EL (cell line): ENCODE measurements at places on chromosomes 16 and 17.

- DNase-seq: no peak
These were observed 37.9 kb downstream of the ATP2C2 start for GRCh38 chr16:84406006-84406963.

GRCh38 chr17:82388223-82388921 is 16.8 kb downstream of the UTS2R start:
- no peak for DNase-seq

- no peak for DNase-seq
These were observed 21.1 kb downstream of the ARHGAP27 start for GRCh38 chr17:45411348-45412105.

DNA sequence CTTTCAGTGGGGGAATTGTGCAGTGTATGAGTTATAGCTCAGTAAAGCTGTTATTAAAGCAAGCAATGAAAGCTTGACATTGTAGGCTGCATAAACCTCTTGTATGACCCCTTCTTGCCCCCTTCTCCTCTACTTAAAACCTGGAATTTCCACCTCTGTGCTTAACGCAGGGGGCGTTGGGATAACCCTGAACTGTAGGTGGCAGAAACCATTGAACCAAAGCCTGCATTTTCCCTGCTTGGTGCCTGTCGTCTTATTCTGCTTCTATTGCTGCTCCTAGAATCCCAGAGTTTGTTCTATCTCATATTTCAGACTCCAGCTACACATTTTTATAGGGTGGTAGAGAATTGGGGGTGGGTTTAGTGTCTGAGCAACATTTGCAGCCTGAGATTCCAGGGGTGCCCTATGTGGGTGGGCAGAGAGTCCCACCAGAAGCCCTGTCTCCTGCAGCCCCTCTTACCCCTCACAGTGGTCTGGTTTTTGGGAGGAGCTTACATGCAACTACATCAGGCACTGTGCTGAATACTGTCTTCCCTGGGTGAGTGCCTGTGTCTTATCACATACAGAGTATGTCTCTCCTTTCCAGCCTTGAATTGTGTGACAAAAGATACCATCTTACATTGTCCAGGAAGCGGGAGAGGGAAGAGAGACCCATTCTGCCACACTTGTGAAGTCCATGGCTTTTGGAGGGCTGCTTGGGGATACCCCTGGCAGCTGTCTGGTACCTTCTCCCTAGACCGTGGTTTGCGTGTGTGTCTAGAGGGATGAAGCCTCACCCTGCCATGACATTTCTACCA is 407.7 kb upstream of the EEF2KMT start:
- no peak for DNase-seq

DNA sequence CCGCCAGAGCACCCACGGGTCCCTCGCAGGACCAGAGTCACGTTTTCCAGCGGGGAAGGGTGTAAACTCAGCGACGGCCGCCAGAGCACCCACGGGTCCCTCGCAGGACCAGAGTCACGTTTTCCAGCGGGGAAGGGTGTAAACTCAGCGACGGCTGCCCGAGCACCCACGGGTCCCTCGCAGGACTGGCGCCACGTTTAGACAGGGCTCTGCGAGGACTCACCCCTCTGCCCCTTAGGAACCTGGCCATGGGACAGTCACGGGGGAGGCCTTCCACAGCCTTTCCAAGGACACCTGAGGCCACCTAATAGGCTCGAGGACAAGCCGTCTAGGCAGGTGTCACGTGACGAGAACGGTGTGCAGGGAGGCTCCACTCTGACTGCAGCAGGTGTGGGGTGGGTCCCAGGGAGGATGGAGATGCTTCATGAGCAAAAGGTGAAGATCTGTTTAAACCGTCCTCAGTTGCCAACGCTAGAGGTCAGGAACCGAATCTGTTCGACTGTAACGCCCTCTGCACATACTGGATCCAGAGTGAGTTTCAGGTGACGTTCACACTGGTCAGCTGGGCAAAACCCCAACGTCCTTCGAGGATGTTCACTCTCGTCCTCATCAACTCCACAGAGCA is 48.0 kb upstream of the METRNL start:
- DNase-seq: no peak

GRCh38 chr16:66251476-66252160 is 114.9 kb upstream of the CDH5 start:
- no peak for DNase-seq

DNA sequence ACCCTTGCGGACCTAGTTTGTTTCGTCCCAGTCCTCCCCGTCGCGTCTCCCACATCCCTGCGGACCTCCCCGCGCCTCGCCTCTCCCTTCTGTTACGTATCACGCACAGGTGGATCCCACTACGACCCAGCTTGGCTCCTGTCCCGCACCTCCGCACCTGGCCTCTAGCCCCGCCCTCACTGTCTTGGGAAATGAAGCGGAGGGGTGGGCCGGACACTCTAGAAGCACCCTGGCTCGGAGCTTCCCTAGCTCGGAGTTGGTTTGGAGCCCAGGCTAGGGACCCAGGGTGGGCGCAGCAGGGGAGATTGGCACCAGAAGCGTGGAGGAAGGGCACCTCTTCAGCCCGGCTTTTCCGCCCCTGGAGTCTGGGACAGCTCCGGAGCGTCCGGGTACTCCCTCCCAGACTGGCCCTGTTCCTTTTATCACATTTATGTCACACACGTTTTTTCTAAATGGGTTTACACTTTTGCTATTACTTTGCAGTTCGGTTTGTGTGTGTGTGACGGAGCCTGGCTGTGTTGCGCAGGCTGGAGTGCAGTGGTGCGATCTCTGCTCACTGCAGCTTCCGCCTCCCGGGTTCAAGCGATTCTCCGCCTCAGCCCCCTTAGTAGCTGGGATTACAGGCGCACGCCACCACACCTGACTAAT is 1.4 kb upstream of the CEMP1 start:
- peak; percentile 45 for DNase-seq

- no peak for DNase-seq
These were observed 116.0 kb downstream of the CYLD start for GRCh38 chr16:50857881-50858280.

GRCh38 chr17:68133346-68134045 is 98.0 kb downstream of the KPNA2 start:
- DNase-seq: no peak

GRCh38 chr17:63429766-63430165 is 16.3 kb downstream of the CYB561 start:
- DNase-seq: no peak

- no peak for DNase-seq
These were observed 7.7 kb upstream of the ARHGAP23 start for GRCh38 chr17:38420518-38420917.

GRCh38 chr16:17591655-17592405 is 121.1 kb upstream of the XYLT1 start:
- DNase-seq: peak; percentile 8

DNA sequence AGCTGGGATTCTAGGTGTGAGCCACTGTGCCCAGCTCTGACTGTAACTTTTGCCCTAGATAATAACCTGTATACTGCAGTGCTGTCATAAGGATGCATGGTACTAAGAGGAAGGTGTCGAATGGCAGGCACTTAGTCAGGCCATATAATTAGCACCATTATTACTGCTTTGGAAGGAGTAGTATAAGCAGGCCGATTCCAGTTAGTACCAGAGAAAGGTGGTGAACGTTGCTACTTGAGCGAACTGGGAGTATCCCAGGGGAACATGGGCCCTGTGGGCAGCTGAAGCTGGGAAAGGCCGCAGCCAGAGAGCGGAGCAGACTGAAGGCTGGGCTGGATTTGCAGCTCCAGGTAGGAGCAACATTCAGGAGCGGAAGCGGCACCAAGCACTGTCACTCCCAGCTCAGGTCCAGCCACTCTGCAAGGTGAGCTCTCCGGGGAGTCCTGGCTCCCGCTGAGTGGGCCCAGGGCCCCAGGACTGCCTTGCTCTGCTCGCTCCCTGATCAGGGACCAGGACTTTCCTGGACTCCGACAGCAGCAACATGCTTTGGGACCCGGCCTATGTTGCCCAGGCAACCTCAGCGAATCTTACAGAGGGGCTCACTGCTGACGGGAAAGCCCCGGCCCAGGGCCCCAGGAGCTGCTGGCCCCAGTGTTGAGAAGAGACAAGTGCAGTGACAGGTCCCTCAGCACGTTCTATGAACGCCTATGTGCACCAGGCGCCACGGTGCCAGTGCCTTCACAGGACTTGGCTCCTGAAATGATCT is 28.6 kb downstream of the C16orf74 start:
- no peak for DNase-seq

GRCh38 chr16:65059406-65059980 is 62.4 kb downstream of the CDH11 start:
- no peak for DNase-seq

GRCh38 chr16:23836404-23837311 is 875 bp downstream of the PRKCB start:
- DNase-seq: no peak

GRCh38 chr16:1678500-1679098 is 520 bp downstream of the JPT2 start:
- peak; percentile 50 for DNase-seq

DNA sequence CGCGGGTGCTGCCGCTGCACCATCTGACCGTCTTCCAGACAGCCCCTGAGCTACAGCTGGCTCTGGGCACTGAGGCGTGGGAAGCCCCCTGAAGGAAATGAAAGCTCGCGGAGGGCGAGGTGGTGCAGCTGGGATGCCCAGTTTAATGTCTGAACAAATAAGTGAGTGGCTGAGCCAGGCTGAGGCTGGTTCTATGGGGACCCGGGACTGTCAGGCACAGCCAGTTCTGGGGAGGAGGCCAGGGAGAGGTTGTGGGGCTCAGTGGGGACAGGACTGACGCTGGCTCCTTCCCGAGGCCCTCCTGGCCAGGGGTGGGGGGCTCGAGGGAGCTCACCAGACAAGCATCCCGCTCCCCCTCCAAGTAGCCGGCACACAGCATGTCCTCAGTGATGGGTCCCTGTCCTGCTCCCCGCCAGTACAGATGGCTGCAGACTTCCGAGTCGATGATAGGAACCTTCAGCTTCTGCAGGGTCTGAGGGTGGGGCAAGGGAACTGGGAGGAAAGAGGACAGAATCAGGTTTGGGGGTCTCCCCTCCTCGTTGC is 4.4 kb downstream of the PRSS22 start:
- DNase-seq: no peak

DNA sequence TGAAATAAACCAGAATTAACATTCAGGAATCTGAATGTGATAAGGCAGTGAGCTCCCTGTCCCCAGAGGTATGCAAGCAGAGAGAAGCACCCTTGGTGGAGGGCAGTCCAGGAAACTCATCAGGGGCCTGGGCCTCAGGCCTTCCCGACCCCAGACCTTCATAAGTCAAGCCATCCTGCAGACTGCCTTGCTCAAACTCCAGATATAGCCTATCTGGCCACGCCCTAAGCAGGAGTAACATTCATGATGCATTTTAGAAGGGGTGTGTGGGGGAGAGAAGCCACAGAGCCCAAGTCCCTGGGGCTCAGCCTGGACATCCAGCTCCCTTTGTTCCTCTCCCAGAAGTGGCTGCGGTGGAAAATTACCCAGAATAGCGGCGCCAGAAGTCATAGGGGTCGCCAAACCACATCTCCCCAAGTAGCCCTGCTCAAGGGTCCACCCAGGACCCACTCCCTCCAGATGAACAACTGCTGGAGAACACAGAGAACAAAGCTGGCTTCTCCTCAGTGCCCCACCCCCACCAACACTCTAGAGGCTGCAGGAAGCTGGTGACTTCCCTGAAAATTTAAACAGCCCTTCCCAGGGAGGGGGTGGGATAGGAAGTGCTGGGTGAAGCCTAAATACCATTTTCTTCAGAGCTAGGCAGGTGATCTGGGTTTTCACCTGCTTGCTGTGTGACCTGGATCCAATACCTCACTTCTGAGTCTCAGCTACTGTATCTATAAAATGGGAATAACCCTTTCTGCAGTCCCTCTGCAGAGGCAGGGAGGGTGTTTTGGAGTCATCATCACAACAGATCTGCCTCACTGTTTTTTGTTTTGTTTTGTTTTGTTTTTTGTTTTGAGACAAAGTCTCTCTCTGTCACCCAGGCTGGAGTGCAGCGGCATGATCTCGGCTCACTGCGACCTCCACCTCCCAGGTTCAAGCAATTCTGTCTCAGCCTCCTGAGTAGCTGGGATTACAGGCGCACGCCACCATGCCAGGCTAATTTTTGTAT is 1.5 kb upstream of the SREBF1 start:
- peak; percentile 55 for DNase-seq

GRCh38 chr17:17888371-17888770 is 51.6 kb upstream of the SREBF1 start:
- DNase-seq: no peak

- no peak for DNase-seq
These were observed 31.1 kb downstream of the ST3GAL2 start for GRCh38 chr16:70407811-70408274.

- DNase-seq: peak; percentile 93
These were observed 42.5 kb downstream of the GOSR1 start for GRCh38 chr17:30519707-30520106.

DNA sequence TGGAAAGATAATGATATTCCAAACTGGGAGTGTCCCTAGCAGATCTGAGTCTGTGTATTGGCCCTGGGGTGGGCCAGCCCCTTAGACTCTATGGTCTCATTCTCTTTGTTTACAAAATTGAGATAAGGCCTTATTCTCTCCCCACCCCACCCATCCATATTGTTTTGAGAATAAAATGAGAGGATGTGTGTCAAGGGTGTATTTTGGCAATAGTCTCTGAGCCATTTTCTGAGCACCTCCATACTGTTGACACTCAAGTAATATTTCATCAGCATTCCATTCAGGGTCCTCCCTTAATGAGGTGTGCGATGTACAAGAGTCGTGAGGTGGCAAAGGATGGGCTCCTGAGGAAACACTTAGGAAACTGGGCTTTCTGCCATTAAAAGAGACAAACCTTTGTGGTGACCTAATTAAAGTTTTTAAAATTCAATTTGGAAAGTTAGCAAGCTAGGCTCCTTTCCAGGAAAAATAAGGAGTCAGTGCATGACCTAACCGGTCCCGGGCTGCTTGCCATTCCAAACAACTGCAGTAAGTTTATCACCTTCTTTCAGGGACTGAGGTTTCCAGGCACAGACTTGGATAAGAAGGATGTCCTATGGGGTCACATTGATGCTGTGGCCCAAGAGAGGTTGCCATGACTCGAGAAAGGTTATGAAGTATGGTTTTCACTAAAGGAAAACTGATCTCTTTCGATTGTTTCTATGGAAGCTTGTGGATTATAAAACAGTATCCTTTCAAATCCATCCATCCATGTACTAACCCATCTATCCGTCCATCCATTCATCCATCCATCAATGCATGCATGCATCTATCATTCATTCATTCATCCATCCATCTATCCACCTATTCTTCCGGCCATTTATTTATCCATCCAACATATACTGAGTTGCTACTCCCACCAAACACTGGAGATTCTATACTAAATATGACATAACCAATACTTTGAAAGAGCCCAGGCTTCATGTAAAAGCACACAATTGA is 443.3 kb downstream of the UTP18 start:
- DNase-seq: peak; percentile 3

DNA sequence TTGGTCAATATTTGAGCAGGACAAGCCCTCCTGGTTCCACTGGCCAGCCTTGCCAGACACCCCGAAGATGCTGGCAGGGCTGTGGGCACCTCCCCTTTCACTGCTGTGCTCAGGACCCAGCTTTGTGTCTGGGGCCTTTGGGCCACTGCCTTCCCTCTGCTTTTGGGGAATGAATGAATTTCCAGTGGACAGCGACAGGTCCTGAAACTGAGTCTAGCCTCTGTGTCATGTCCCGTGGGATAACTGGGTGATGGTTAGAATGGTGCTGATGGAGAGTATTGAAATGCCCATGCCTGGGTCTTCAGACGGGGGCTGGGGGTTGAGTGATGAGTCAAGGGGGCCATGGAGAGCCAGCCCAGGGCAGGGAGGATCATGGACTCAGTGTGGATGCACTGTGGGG is 135.8 kb downstream of the FOXL1 start:
- no peak for DNase-seq

GRCh38 chr16:11325404-11326083 is 19.7 kb upstream of the RMI2 start:
- no peak for DNase-seq

- no peak for DNase-seq
These were observed 6.5 kb downstream of the PRSS27 start for GRCh38 chr16:2713523-2713922.
